ENCODE measurements at places on chromosomes 13 and 19.

GRCh38 chr13:24249624-24250023, 59.8 kb upstream of the C1QTNF9 start:
- DNase-seq: no peak

- DNase-seq: no peak
These were observed 515 bp upstream of the ZNF324B start for GRCh38 chr19:58450856-58451357.

- DNase-seq: no peak
These were observed 5.4 kb upstream of the TMPRSS9 start for GRCh38 chr19:2354670-2355069.

- DNase-seq: peak; percentile 80
These were observed 2.8 kb downstream of the UBA2 start for GRCh38 chr19:34430738-34431625.

GRCh38 chr13:39306639-39307589, 268.7 kb downstream of the NHLRC3 start:
- DNase-seq: no peak

DNA sequence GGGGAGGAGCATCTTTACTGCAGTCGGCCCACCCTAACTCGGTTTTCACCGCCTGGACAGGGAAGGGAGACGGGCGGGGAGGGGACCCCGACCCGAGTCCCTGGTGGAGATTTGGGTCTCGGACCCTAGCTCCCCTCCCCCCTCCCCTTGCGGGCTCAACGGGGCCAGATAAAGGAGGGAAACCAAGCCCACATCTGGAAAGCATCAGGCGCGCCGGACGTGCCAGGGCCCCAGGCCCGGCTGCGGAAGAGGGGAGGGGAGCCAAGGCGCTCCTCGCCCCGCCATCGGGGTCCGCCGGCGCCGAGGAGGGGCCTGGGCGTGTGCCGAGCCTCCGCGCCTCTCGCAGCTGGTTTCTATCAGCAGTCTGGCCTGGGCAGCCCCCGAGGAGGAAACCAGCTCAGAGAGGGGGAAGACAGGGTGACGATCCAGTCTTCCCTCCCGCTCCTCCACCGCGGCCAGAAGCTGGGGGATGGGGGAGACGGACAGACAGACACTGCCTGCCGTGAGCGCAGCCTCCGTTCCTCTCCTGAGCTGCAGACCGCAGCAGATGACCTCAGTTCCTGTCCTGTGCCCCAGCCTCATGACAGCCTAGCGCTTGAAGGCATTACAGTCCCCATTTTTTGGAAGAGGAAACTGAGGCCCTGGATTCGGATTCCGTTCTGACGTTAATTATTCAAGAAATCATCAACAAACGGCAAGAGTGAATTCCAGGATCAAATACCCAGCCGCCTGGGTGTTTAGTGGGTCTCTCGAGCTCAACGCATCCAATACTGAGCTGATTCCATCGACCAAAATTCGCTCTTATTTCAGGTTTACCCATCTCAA, 3.6 kb upstream of the GNG8 start:
- DNase-seq: no peak

- DNase-seq: no peak
These were observed 2.7 kb downstream of the PLEKHF1 start for GRCh38 chr19:29667901-29668341.

DNA sequence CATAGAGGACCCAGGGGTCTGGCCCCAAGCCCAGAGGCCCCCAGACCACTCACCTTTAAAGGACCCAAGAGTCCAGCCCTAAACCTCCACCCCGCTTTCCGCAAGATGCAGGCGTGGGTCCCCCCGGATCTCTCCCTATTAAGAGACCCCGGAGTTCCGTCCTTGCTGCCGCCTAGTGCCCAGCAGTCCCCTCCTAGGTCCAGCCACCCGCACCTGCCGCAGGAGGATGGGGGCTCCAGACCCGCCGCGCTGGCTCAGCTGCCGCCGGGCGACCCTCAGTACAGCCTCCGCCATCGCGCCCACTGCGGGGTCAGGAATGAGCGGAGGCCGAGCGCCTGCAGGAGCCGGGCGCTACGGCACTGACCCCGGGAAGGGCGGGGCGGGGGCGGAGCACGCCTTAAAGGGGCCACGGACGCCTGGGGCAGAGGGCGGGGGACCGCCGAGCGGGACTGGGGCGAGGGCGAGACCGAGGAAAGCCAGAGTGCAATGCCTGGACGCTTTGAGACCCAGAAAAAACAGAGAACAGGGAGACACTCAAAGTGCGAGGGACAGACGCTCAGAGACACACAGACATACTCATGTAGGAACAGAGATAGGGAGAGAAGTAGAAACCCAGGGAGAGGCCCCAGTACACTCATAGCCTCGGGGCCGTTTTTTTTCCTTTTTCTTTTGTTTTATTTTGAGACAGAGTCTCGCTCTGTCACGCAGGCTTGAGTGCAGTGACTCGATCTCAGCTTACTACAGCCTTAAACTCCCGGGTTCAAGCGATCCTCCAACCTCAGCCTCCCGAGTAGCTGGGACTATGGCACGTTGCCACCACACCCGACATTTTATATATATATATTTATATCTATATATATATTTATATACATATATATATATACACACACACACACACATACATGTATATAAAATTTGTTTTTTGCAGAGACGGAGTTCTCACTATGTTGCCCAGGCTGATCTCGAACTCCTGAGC, at the start of gene ETHE1:
ETHE1 (minus strand) TSS at position 318 of the 976 bp plus-strand sequence; CDS start at position 294, 24 bp downstream.
- peak; percentile 78 for DNase-seq

- DNase-seq: no peak
These were observed 1.0 kb upstream of the SLC7A10 start for GRCh38 chr19:33226550-33227241.

DNA sequence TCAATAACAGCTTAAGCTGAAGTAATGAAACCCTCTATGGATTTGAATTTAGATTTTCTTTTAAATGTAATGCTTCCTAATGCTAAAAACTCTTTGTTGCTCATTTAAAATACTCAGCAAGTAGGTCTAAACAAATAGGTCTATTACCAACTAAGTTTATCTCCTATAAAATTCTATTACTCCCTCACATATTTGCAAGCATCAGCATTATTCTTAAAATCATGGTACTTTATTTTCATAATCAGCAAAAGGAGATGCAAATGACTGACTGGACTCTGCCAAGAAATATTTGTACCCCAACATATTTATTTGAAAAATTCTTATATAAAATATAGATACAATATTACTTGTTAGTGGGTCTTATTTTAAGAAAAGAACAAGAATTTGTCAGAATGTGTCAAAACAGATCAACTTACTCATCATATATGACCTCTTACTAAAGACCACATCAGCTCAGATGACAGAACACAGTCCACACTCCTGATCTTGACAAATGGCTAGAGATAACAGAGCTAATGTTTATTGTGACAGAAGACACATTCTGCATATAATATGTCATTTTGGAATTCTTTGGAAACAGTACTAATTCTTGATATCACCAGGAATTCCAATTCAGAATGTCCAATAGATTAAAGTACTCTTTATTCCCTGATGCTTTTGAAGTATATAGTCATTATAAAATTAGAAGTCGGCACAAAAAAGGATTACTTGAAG, 704.6 kb upstream of the PCDH9 start:
- no peak for DNase-seq

- DNase-seq: no peak
These were observed 364 bp downstream of the CKM start for GRCh38 chr19:45322311-45322710.

- no peak for DNase-seq
These were observed 547.9 kb downstream of the GPC6 start for GRCh38 chr13:93774506-93774905.

- peak; percentile 11 for DNase-seq
These were observed 84.5 kb upstream of the IRS2 start for GRCh38 chr13:109870696-109871370.

DNA sequence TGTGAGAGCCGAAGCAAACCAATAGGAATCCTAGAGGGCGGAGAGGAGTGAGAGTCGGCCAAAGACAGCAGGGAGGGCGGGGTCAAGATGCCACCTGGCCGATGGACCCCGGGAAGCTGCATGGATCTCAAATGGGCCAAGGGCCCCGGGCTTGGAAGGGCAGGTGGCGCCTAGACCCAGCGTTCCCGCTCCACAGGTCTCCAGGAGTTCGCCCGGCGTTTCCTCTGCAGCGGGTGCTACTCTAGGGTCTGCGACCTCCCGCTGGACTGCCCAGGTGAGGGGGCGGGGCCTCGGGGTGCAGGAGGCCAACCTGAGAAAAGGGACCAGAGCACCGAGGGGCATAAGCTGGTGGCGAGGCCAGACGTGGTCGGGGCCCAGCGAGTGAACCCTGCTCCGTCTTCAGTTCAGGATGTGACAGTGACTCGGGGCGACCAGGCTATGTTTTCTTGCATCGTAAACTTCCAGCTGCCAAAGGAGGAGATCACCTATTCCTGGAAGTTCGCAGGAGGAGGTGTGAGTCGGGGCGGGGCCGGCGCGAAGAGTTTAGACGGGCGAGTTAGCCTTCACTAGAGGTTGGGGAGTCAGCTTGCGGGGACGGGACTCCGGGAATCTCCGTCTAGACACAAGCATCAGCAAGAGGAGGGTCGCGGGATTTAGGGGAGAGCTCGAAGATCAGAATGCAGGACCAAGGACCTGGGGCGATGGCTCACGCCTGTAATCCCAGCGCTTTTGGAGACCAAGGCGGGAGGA, 9.9 kb downstream of the SPACA6 start:
- DNase-seq: no peak

DNA sequence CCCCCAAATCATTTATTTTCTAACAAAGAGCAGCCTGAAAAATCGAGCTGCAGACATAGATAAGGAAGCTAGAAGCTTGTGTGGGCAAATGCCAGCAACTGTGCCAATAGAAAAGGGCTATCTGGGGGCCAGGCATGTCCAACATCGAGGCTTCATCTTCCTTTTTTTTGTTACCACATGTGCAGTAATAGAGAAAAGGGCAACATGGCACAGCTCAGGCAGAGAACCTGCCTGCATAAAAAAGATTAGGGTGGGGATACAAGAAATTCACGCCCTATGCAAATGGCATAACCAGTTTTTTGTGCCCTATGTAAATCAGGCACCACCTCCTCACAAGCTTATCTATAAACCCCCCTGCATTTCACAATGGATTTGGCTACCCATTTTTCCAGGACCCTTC, 60.4 kb upstream of the ABCC4 start:
- no peak for DNase-seq

- no peak for DNase-seq
These were observed 4.9 kb downstream of the ERICH4 start for GRCh38 chr19:41447732-41448332.

DNA sequence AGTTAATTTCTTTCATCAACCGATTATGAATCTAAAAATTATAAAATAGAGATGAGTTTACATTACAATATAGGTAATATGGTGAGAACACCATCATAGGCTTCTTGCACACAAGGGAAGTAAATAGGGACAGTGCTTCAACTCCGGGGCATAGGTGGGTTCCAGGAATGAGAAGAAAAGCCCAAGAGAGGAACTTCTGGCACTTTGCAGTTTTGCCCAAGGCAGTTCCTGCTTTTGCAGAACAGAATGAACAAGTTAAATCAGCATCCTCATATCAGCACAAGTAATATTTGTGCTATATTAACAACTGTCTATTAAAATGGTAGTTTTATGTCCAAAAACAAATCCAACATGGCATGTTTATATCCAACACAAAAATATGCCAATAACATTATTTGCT, 60.1 kb downstream of the DACH1 start:
- DNase-seq: no peak
